ENCODE measurements at places on chromosomes 4 and X. TPM values are rescaled to one million over a fixed set of nuclear protein-coding genes. Genes with fewer than 3 reads are reported as not detected.

The FRMPD4 gene
- not detected for total RNA-seq

The ING2 gene
- total RNA-seq = 21.0 TPM

DNA sequence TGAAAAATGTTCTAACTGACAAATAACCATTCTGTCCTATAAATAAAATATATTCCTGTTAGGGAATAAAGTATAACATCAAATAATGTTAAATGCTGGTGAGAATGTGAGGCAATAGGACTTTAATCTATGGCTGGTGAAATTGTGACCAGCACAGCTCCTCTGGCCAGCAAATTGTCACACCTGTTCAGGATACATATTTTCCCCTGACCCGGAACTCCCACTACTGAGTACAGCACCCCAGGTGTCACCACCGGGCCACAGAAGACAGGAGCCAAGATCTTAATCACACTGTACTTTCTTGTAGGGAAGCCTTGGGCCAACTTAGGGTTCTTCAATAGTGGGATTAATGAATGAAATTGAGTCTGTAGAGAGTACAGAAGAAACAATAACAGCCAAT is 33.2 kb downstream of the C4orf33 start:
- DNase-seq = no peak

GRCh38 chrX:154495472-154495922 is 5.1 kb upstream of the SLC10A3 start:
- DNase-seq = no peak

DNA sequence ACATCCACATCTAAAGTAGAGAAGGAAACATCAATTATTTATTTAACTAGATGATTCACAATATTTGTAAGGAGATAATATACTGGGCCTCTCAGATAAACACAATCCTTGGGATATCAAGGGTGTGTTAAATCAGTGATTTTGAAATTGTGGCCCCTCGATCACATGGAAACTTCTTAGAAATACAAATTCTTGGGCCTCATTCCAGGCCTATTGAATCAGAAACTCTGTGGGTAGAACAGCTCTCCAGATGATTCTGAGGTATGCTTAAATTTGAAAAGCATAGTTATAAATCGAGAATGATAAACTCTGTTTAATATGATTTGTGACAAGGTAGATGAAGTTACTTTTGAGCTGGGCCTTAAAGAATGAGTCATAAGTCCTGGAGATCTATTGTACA is 64.3 kb upstream of the GPR174 start:
- no peak for DNase-seq

GRCh38 chr4:636628-637159 is 11.3 kb downstream of the PDE6B start:
- DNase-seq = no peak

- peak; percentile 4 for DNase-seq
These were observed 208.8 kb downstream of the SH2D1A start for GRCh38 chrX:124555036-124555595.

All from activated CD8-positive, alpha-beta T cell treated with anti-CD3 and anti-CD28 coated beads for 36 hours (primary cell).